ENCODE measurements at places on chromosomes 11 and 22. TPM values are rescaled to one million over a fixed set of nuclear protein-coding genes. Genes with fewer than 3 reads are reported as not detected.

- DNase-seq: no peak
Observed at GRCh38 chr11:102429226-102429625, 23.3 kb downstream of the TMEM123 start.

ZBTB44 gene
- total RNA-seq: 37.3 TPM

DNA sequence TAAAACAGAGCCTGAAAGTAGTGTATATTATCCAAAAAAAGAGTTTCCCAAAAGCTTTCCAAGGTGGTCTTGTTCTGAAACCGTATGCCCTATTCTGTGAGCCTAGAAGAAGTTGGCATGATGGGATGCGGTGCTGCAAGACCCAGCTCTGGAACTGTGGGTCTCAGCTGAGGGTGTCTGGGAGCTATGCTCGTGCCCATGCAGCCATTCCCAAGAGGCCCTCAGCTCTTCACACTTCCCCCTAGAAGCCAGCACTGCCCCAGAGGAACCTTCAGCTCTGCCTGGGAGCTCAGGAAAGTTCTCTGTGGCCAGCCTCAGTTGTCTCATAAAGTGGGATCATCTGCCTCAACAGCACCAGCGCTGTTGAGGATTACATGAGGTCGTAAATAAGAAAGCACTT, 6.4 kb upstream of the SYT12 start:
- DNase-seq: no peak

HBB gene
- total RNA-seq: not detected

GRCh38 chr22:24010018-24010391, 1.1 kb upstream of the CABIN1 start:
- DNase-seq: no peak

DNA sequence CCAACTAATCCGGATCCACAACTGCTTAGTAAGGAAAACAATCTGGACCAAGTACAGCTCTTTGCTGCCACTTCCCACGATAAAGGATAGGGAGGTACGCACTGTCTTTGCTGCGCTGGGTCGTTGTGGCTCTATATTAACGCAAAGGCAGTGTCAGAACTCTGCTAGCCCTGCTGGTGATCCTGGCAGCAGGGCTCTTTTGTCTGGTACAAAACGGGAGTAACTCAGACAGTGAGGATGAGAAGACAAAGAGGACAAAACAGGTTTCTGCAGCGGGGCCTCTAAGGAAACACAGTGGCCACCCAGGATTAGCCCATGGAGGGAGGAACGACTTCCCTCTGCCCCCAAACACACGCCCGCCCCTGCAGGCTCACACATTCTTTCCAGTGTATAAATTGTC, 26.1 kb downstream of the GAL start:
- no peak for DNase-seq

TNNT3 gene
- total RNA-seq: 40.9 TPM

EMSY gene
- 20.1 TPM for total RNA-seq
